GDM1 (cell line): ENCODE measurements at places on chromosomes 7 and 10.

DNA sequence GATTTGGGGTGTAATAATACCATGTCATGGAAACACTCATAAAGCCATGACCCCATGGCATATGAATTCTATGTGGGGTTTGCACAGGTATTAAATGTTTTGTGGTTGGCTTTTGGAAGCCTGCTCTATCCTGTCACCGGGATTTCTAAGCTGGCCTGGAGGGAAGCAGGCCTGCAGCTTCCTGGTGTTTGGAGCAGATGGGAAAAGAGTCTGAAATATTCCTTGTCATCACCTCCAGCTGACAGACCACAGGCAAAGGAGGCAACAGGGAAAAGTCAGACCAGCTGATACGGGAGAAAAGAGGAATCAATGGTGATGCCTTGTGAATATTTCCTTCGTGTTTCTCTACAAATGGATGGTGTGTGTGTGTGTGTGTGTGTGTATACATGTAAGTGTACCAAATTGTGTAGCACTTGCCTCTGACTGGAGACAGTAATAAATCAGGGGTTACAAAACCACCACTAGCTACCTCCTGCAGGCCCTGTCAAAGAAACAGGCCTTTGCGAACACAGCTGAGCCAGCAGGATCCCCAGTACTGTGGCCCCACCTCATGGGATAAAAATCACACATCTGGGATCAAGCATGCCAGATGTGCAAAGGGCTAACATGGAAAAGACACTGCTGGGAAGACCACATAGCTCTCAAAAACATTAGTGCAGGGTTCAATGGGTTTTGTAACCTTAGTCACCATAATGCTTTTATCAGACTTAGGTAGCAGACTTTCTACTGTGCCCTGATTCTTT, 120.8 kb upstream of the HPS1 start:
- no peak for DNase-seq

DNA sequence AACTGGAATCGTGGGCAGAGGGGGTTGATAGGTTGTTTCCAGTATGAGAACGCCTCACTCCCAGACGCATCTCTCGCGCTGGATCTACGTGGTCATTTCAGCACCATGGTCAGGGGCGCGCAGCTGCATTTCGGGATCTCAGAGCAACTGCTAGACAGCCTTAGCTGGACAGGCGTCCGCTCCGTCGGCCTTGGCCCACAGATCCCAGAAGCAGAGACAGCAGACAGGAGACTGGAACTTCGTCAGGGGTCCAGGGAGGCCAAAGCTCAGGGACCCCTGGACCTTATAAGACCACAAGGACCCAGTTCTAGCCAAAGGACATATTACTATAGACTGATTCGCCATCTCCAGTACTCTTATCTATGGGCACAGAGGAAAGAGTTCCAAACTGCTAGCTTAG, 5.3 kb downstream of the NEUROG3 start:
- DNase-seq = no peak

DNA sequence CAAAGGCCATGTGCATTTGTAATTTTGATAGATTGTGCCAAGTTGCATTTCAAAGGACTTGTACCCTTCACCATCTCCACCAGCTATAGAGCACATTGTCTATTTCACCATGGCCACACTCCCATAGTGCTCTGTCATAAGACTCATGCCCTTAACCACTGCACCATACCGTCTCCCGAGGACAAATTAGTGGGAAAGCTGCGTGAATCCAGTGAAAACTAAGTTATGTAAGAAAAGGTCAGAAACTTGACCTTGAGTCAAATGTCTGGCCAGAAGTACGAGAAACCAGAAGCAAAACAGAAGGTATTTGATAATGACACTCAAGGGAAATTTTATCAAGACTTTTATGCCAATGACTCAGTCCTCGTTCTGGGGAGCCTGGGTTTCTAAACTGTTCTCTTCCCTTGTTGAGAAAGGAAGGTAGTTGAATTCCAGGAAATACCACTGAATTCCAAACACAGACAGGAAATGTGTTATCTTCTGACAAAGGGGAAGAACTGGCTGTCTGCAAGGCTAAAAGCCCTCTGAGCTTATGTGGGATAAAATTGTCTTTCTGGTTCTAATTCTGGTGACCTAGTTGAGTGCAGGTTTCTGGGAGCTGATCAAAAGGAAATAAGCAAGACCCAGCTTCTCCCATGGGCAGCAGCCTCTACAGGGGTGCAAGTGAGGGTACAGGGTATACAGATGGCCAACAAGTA, 49.7 kb downstream of the CDK1 start:
- no peak for DNase-seq

DNA sequence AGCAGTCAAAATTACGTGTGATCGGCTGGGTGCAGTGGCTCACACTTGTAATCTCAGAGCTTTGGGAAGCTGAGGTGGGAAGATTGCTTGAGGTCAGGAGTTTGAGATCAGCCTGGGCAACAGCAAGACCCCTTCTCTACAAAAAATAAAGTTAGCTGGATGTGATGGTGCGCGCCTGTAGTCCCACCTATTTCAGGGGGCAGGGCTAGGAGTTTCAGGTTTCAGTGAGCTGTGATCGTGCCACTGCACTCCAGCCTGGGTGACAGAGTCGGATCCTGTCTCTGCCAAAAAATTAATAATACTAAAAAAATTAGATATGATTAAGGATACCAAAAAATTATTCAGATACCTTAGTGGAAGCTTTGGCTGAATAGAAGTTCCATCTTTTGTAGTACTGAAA, 136.4 kb downstream of the SDK1 start:
- DNase-seq = no peak

DNA sequence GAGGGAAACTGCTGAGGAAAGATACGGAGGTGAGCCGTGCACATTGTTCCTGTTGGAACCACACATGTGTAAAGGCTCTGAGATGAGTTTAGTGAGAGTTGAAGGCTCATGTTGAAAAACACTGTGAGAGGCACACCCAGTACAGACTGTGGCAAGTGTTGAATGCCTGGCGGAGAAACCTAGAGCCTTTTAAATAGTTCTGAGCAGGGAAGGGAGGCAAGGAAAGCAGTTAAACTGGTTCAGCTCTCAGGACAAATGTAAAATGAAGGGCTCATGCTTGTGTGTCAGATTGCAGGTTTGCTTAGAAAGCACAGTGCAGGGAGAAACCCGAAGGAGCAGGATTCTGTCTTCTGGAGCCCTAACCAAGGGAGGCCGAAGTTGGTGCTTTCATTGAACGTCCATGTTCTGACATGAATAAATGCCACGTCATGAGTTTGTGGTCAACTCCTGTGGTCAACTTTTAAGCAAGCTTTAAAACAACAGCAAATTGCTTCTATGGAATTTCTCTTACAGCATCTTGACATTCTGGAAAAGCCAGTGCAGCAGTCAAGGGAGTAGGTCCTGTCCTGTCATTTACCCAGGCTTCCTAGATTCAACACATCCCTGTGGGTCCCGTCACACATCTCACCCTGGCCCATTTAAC, 650.9 kb upstream of the GALNT17 start:
- DNase-seq = no peak

GRCh38 chr10:48199580-48200377, 74.7 kb downstream of the FRMPD2 start:
- no peak for DNase-seq

- DNase-seq = no peak
These were observed 288.2 kb downstream of the ADK start for GRCh38 chr10:74439213-74439612.

DNA sequence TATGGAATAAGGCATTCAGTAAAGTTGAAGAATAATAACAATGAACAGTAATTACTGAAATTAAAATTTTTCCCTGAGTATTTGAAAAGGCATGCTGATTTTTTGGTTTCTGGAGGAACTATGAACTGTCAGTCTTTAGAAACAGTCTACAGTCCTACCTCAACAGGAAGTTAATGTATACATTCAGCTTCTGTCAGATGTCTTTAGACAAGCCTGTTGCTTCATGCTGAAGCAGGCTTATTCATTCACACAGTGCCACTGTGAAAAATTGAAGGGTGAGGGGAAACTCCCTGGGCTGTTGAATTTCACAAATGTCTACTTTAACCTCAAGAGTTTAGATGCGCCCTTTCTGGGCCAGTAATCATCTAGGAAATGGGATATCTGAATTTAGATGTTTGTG, 3.5 kb downstream of the NRF1 start:
- DNase-seq = peak; percentile 17
